ENCODE measurements at places on chromosomes 1 and 21. TPM values are rescaled to one million over a fixed set of nuclear protein-coding genes. Genes with fewer than 3 reads are reported as not detected.

BMP8B gene
- 0.10 TPM for total RNA-seq

LPGAT1 gene
- 35.0 TPM for total RNA-seq

NUDT17 gene
- total RNA-seq: 0.63 TPM

NCAM2 gene
- 0.53 TPM for total RNA-seq

CIART gene
- 5.3 TPM for total RNA-seq

OR4F29 gene
- not detected for total RNA-seq

GRCh38 chr1:184223216-184223615 is 163.6 kb upstream of the C1orf21 start:
- no peak for DNase-seq

- no peak for DNase-seq
Observed at GRCh38 chr1:18118078-18118477, 10.5 kb downstream of the IGSF21 start.

DNA sequence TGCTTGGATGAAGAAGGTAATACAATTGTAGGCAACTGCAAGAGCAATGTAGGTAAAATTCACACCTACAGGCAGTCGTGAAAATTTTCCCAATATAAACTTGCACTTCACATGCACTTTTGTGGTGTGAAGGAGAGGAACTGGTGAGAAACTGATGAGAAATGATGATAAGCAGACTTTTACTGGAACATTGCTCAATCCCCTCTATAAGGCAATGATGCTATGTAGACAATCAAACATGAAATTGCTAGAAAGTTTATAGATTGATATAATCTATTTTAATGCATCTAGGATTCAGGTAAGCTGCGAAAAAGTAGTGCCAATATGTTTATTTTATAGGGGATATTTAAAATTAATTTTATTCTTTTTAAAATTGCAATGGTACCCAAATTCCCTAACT is 802.2 kb downstream of the KCNT2 start:
- no peak for DNase-seq

DNA sequence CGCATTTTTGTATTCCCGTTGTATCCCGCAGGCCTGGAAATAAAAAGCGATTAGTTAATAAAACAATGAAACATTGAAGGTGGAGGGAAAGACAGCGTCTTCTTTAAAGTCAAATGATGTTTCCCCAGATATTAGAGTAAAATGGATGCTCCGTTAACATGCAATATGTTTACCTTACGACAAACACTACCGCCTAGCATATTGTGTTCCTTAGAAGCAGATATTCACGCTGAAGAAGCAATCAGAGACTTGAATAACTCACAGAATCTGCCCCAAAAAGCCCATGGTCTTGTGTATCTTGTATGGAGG is 583 bp upstream of the B4GALT3 start:
- DNase-seq: no peak
